Smooth muscle cell of bladder (primary cell): ENCODE measurements at places on chromosomes 6 and 20. TPM values are rescaled to one million over a fixed set of nuclear protein-coding genes. Genes with fewer than 3 reads are reported as not detected.

Gene COL20A1
- total RNA-seq = not detected in 2 replicates

Gene PACRG
- 0.14 TPM in 1 of 2 replicates, not detected in the other for total RNA-seq

Gene TBX18
- 20.5 and 34.9 TPM in 2 replicates for total RNA-seq

Gene RAD21L1
- 0.14 and 0.18 TPM in 2 replicates for total RNA-seq

Gene BPIFB1
- not detected in 2 replicates for total RNA-seq

Gene MUCL3
- total RNA-seq = not detected in 2 replicates

Gene TINAG
- not detected in 2 replicates for total RNA-seq

Gene PPP2R5D
- 29.6 and 31.5 TPM in 2 replicates for total RNA-seq

Gene C20orf204
- 0.57 and 0.92 TPM in 2 replicates for total RNA-seq

Gene PHF3
- total RNA-seq = 47.2 and 51.8 TPM in 2 replicates

Gene TENT5A
- 47.5 and 125 TPM in 2 replicates for total RNA-seq

Gene SPATS1
- not detected in 2 replicates for total RNA-seq

Gene CST2
- total RNA-seq = 0.55 and 0.71 TPM in 2 replicates

Gene DACT2
- 0.85 and 1.0 TPM in 2 replicates for total RNA-seq

Gene TFEB
- 1.8 and 2.6 TPM in 2 replicates for total RNA-seq

Gene CYP24A1
- total RNA-seq = 0.28 and 0.85 TPM in 2 replicates

Gene DYNLT2
- total RNA-seq = 0.65 and 0.85 TPM in 2 replicates
